Body of pancreas (tissue), 4 donors: ENCODE measurements at places on chromosomes 11 and 22. TPM values are rescaled to one million over a fixed set of nuclear protein-coding genes. Genes with fewer than 3 reads are reported as not detected.

DNA sequence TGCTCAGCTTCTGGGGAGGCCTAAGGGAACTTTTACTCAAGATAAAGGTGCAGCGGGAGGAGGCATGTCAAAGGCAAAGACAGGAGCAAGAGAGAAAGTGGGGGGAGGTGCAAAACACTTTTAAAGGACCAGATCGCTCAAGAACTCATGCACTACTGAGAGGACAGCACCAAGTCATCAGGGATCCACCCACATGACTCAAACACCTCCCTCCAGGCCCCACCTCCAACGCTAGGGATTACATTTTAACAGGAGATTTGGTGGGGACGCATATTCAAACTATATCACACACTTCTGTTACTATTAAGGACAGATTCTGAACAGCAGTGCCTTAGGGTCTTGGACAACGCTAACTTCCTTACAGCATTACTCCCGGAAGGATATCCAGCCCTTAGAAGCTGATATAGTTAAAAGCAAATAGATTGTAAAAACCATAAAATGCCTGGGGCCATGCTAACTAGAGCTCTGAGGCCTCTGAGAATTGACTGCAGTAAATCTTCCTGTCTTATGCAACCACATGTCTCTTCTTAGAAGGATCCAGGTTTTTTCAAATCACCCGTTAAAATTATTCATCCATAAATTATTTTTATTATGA lies 16.7 kb upstream of the ZC3H12C start:
- H3K4me1 ChIP-seq = peaks cover 25% of the 10 kb centered on the region
- H3K27ac ChIP-seq = no peak overlapping the region
- DNase-seq = no peak
- H3K27me3 ChIP-seq = no peaks in the 10 kb centered on the region

DNA sequence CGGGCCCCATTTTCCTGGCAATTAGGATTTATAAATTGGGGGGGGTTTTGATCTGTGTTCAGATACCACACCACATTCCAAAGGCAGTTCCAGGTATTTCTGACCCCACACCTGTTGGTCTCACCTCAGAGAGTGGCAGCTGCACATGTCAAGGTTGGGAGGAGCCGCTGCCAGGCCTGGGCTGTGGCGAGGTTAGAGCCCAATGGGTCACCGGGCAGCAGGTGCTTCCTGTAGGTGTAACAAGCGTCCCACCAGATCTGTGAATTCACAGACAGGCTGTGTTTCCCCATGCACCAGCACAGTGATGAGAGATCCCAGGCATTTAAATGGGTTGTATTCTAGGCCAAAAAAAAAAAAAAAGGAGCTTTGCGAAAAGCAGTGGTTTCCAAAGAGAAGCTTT lies 58.6 kb downstream of the CABIN1 start:
- H3K27ac ChIP-seq = no peak overlapping the region
- H3K36me3 ChIP-seq = peaks cover 17% of the 10 kb centered on the region
- H3K4me3 ChIP-seq = no peak overlapping the region

GRCh38 chr11:118908901-118909618 lies 16.7 kb downstream of the BCL9L start:
- H3K4me1 ChIP-seq = peaks cover 73% of the 10 kb centered on the region
- peak overlapping the region; percentile 96 for H3K27ac ChIP-seq
- DNase-seq = peak; percentile 71

GRCh38 chr11:44773351-44773965 lies 46.7 kb downstream of the TSPAN18 start:
- H3K4me3 ChIP-seq = no peak overlapping the region
- no peak for DNase-seq
- H3K27ac ChIP-seq = no peak overlapping the region
- no peaks in the 10 kb centered on the region for H3K36me3 ChIP-seq

- H3K4me1 ChIP-seq = peaks cover 4% of the 10 kb centered on the region
- no peak overlapping the region for H3K4me3 ChIP-seq
- no peak overlapping the region for H3K27ac ChIP-seq
- no peaks in the 10 kb centered on the region for H3K27me3 ChIP-seq
Measured at GRCh38 chr11:7488681-7489080, 3.4 kb downstream of the OLFML1 start.

DNA sequence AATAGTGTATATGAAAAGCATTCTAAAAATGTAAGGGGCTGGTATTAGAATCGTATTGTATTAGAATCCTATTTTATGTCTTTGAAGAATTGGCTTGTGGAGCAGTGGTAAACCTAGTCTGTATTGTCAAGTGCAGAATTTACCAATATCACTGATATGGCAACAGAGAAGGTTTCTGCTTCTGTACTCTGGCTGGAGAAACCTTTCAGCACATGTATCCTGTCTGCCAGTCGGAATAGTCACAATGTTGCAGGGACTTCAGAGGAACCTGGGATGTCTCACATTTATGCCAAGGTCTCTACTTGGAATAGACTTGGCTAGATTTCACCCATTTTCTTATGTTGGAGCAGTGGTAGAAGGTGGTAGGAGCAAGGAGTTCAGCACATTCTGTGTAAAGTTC lies 4.4 kb downstream of the MTMR3 start:
- H3K4me1 ChIP-seq = peaks cover 40% of the 10 kb centered on the region
- H3K4me3 ChIP-seq = no peak overlapping the region
- DNase-seq = no peak
- no peaks in the 10 kb centered on the region for H3K36me3 ChIP-seq

DNA sequence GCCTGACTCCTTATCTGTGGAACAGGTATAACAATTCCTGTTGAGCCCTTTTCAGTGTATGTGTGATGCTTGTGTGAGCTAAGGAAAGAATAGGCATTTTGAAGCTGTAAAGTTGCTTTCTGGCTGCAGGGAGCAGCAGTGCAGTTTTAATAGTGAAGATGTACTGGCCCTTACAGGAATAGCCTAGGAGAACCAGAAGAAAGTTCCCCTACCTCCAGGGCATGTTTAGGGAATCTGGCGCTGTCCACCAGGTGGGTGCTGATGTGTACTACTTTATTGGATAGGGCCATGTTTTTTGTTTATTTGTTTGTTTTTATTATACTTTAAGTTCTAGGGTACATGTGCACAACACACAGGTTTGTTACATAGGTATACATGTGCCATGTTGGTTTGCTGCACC lies 11.5 kb downstream of the BMAL1 start:
- no peak overlapping the region for H3K27ac ChIP-seq
- H3K4me3 ChIP-seq = no peak overlapping the region
- no peaks in the 10 kb centered on the region for H3K36me3 ChIP-seq
- DNase-seq = no peak
- H3K4me1 ChIP-seq = peaks cover 2% of the 10 kb centered on the region

DNA sequence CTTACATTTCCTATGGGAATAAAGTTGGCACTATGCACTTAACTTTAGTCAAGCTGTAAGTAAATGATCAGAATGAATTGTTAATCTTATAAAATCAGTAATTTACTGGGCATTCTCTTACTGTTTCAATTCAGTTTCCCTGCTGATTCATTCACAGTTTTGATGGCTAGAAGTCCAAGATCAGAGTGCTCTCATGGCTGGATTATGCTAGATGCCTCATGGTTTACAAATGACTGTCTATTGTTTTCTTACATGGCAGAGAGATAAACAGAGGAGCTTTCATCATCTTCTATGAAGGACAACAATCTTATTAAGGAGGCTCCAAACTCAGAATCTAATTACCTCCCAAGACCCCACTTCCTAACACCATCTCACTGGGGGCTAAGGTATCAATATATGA lies 135.1 kb upstream of the CARD18 start:
- H3K36me3 ChIP-seq = no peaks in the 10 kb centered on the region
- H3K27me3 ChIP-seq = no peaks in the 10 kb centered on the region
- no peak overlapping the region for H3K27ac ChIP-seq
- H3K4me3 ChIP-seq = no peak overlapping the region
- no peaks in the 10 kb centered on the region for H3K4me1 ChIP-seq
- no peak for DNase-seq

- H3K27ac ChIP-seq = no peak overlapping the region
- no peak for DNase-seq
- no peaks in the 10 kb centered on the region for H3K36me3 ChIP-seq
- no peaks in the 10 kb centered on the region for H3K27me3 ChIP-seq
- no peaks in the 10 kb centered on the region for H3K4me1 ChIP-seq
- no peak overlapping the region for H3K4me3 ChIP-seq
Measured at GRCh38 chr11:76625472-76626186, 44.9 kb downstream of the LRRC32 start.

GRCh38 chr11:116929414-116930090 lies 92.1 kb upstream of the APOA1 start:
- no peaks in the 10 kb centered on the region for H3K36me3 ChIP-seq
- no peak overlapping the region for H3K27ac ChIP-seq
- peaks cover 18% of the 10 kb centered on the region for H3K4me1 ChIP-seq
- no peak for DNase-seq
- H3K27me3 ChIP-seq = no peaks in the 10 kb centered on the region

DNA sequence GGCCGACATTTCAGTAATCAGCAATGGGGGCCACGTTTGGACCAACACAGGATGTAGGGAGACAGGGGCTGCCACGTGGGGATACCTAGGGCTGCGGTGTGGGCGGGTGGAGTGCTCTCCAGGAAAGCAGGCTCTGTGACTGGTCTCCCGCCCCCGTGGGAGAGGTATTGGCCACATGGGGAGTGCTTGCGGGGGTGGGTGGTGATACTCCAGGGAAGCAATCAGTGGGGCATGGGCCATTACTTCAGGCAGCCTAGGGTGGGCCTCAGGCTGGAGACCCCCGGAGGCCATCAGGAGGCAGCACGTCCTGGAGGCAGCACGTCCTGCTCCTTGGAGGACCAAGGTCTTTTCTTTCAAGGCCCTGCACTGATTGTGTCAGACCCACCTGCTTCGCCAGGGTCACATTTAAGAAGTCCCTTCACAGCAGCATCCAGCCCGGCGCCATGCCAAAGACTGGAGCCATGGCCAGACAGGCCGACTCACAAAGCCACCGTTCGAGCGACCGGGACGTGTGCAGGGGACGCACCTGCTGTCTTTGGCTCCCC lies 3.0 kb upstream of the MUC2 start:
- no peak overlapping the region for H3K4me3 ChIP-seq
- H3K27ac ChIP-seq = no peak overlapping the region
- H3K36me3 ChIP-seq = no peaks in the 10 kb centered on the region
- peaks cover 15% of the 10 kb centered on the region for H3K4me1 ChIP-seq

- H3K27me3 ChIP-seq = no peaks in the 10 kb centered on the region
- H3K4me3 ChIP-seq = no peak overlapping the region
- H3K36me3 ChIP-seq = no peaks in the 10 kb centered on the region
- DNase-seq = no peak
- H3K4me1 ChIP-seq = peaks cover 21% of the 10 kb centered on the region
Measured at GRCh38 chr11:16336204-16336603, 20.1 kb downstream of the SOX6 start.

DNA sequence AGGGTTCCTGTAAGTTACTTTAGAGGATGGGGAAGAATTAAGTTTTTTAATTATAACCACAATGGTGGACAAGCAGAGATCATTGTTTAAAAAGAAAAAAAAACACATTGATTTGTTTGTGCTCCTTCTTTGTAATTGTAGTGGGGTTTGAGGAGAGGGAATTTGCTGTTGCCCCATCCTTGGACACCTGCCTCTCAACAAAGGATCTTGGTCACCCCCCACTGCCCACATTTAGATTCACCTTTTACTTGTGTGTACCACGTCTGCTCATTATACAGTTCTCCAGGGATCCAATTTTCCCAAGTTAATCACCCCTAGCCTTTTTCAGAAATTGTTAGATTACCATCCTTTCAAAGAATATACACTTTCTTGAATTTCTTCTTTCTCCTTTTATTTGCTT lies 53.0 kb downstream of the DNAJC24 start:
- no peaks in the 10 kb centered on the region for H3K27me3 ChIP-seq
- H3K4me3 ChIP-seq = no peak overlapping the region
- no peak overlapping the region for H3K27ac ChIP-seq
- no peaks in the 10 kb centered on the region for H3K4me1 ChIP-seq

DNA sequence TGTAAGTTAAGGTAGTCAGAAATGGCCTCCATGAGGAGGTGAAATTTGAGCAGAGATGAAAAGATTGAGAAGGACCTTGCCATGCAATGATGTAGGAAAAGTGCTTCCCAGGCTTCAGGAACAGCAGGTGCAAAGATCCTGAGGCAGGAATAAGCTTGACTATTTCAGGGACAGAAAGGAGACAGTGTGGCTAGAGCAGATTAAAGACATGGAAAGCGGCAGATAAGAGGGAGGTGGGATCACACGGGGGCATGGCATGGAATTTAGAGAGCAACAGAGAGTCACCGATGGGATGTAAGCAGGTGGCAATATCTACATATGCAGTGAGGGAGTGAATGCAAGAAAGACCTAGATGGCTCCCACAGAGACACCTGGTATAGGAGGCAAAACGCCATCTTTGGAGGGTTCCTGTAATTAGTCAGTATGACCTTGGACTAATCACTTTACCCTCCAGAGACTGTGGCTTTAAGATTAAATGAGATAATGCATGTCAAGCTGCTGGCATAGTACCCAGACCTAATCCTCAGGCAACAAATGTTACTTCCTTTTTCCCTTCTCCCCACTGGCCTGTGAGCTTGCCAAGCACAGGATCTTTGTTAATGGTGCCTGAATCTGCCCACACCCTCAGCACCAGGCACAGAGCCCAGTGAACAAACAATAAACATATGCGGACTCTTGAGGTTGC lies 24.6 kb upstream of the ACER3 start:
- H3K36me3 ChIP-seq = no peaks in the 10 kb centered on the region
- H3K27ac ChIP-seq = peak overlapping the region; percentile 30
- H3K27me3 ChIP-seq = no peaks in the 10 kb centered on the region
- peak; percentile 53 for DNase-seq
- H3K4me3 ChIP-seq = no peak overlapping the region

DNA sequence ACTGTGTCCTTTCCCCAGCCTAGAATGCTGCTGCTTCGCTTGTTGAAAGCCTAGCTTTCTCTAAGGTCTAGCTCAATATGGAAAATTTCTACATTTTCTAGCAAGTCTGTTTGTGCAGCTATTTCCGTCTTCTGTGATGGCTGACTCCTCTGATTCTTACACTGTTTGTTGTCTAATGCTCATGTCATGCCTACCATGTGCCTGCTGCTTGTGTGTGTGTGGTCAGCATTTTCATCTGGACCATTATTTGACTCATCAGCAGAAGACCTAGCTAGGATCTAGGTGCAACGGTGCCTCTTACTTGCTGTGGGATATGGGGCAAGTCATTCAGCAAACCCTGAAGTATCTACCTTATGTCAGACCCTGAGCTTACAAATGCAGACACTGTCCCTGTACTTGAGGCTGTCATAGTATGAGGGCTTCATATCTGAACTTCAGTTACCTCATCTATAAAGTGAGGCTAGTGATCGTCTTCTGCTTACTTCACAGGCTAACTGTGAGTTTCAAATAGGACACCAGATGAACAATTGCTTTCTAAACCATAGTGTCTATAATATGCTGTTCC lies 86.5 kb upstream of the MYO18B start:
- H3K27me3 ChIP-seq = no peaks in the 10 kb centered on the region
- DNase-seq = no peak
- no peak overlapping the region for H3K4me3 ChIP-seq
- H3K36me3 ChIP-seq = no peaks in the 10 kb centered on the region
- H3K4me1 ChIP-seq = no peaks in the 10 kb centered on the region
- no peak overlapping the region for H3K27ac ChIP-seq

Gene TXN2
- total RNA-seq = 27.0 TPM

Gene KDM4E
- not detected for total RNA-seq

Gene OR52I1
- total RNA-seq = not detected

Gene CASTOR1
- total RNA-seq = 21.4 TPM

Gene CCDC15
- 0.99 TPM for total RNA-seq

Gene NAV2
- total RNA-seq = 35.5 TPM

Gene SHANK2
- total RNA-seq = 44.4 TPM
